T-helper 9 cell (primary cell): ENCODE measurements at places on chromosomes 13 and 19.

GRCh38 chr13:112905619-112905989, 63.4 kb upstream of the MCF2L start:
- DNase-seq = no peak

GRCh38 chr13:102707467-102707866, 12.6 kb upstream of the METTL21C start:
- no peak for DNase-seq

DNA sequence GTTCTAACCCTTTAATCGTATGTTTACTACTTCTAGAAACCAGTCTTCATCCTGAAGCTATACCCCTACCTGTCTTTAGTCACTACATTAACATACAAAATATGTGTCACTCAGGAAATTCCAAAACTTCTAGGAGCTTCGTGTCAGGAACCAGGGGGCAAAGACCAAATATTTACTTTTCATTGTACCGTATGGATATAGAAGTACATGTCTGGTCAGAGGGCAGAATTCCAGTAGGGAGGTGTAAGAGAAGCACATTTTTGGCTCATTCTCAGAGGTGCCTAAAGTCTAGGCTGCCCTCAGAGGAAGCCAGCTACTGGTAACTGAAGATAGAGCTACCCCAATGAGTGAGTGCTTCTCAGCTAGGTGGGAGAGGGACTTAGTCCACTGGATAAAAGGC, 320.7 kb downstream of the DIAPH3 start:
- DNase-seq = no peak

- DNase-seq = no peak
Measured at GRCh38 chr13:85068231-85068630, 731.0 kb downstream of the SLITRK6 start.

DNA sequence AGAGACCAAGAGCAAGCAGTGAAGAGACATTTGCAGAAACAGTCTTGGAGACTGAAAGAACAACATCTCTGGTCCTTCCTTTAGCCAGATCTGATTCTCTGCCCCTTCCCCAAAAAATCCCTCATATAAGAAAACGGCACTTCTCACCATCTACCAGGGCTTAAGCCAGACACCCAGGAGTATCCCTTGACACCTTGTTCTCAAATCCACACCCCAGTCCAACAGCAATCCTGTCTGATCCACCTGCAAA, 1.7 kb upstream of the PLEKHG2 start:
- DNase-seq = no peak
